Left forelimb (tissue), 1 donor: ENCODE measurements at places on chromosomes 13 and 19.

- no peak for DNase-seq
Measured at GRCh38 chr13:77386880-77387606, 60.1 kb upstream of the MYCBP2 start.

DNA sequence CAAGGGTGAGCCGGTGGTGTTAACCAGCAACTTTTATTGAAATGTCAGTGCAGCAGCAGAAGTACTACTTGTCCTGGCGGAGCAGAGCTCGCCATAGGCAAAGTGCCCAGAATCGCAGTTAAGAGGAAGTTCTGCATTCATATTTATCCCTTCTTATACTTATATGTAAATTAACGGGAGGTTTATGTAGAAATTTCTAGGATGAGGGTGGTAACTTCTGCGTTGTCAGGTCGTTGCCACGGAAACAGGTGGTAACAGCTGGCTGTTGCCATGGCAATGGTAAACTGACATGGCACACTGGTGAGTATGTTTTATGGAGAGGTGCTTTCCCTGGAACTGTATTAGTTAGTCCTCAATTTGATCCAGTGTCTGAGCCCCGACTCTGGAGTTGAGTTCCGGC lies 2494.9 kb upstream of the PCDH20 start:
- DNase-seq: no peak

DNA sequence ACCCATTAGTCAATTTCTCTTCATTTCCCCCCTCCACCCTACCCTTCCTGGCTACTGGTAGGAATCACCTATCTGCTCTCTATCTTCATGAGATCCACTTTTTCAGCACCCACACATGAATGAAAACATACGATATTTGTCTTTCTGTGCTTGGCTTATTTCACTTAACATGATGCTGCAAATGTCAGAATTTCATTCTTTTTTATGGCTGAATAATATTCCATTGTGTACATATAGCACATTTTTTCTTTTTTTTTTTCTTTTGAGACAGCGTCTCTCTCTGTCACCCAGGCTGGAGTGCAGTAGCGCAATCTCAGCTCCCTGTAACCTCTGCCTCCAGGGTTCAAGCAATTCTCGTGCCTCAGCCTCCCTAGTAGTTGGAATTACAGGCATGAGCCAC lies 9.9 kb upstream of the CALM3 start:
- DNase-seq: no peak

DNA sequence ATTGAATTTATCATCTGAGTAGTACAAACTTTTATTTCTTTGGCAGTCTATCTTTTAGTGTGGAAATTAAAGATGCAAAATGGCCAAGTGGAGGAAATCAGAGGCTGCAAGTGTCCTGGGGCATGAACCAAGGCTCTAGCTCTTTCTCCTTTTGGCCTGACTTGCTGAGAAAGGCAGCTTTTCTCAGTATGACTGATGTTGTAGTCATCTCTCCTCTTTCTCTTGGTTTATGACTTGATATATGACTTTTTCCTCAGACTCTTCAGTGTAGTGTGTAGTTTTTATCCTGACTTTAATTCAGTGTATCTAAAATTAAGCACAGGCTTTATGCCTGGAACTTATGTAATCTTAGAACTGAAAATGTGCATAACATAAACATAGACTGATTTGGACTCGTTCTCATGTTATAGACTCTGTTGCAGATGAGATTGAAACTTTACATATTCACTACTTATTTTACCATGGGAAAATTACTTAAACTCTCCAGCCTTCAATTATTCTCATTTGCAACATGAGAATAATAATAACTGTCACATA lies 65.7 kb downstream of the SLITRK5 start:
- no peak for DNase-seq

DNA sequence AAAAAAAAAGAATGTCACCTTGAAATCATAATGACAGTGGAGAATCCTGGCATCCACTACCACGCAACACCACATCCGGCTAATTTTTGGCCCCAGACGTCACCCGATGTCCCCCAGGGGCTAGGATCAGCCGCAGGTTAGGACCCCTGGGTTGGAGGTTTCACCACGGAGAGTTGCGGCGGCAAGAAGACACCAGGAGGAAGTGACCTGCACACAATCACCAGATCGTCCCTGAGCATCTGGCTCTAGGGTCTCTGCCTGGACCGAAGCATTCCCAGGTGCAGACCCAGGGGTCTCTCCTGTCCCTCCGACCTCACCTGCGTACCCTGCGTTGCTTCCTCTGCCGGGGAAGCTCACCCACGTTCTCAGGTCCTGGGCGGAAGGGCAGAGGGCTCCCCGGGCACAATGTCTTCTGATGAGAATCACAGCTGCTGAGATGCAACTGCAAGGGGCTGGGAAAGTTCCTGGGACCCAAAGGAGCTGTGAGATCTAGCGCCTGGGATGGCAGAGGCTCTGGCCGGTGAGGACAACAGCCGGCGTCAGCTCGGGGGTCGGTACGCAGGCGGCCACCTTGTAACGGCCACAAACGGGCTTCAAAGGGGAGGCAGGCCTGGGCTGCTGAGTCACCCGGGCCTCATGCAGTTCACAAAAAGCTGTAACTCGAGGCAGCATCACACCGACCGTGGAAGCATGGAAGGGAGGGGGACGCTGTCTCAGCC lies 111.2 kb downstream of the GADD45B start:
- DNase-seq: no peak

DNA sequence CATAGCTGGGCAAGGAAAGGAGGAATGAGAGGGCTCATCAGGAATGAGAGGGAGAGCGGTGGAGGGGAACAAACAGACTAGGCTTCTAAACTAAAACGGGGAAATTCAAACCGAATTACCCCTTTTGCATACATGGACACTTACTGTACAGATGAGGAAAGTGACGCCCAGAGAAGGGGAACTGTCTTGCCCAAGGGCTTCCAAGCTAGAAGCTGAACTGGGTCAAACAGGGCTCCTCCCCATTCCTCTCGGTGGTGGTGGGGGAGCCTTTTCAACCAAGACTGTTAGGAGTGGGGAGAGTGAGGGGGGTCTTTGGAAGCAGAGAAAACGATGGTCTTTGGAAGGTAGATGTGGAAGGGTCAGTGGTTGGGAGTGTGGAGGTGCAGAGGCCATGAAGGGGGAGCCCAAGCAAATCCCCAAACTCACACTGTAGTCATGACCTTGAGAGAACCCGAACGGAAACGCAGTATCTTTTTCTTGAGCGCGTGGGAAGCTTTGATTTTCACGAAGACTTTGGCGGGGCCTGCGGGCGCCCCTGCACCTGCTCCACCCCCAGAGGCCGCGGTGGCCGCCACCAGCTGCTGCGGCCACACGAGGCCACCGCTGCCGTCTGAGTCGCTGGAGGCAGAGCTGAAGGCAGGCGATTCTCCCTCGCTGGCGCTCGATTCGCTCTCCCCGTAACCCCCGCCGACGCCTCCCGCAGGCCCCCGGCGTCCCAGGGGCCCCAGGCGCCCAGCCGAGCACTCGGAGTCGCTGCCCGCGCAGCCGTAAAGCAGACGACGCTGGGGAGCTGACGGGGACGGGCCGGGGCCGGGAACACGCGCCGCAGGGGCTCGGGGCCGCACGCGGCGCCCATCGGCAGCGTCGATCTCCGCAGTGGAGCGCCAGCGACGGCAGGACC lies 12.3 kb upstream of the GNG8 start:
- DNase-seq: no peak
